ENCODE measurements at places on chromosomes 6 and 20. TPM values are rescaled to one million over a fixed set of nuclear protein-coding genes. Genes with fewer than 3 reads are reported as not detected.

Gene PPP1R16B
- total RNA-seq = 7.7 TPM

Gene ZSCAN31
- 11.4 TPM for total RNA-seq

Gene JPH2
- 93.5 TPM for total RNA-seq

Gene KIF13A
- total RNA-seq = 60.5 TPM

Gene GNRH2
- not detected for total RNA-seq

Gene ALDH5A1
- 18.1 TPM for total RNA-seq

Gene CGA
- total RNA-seq = 1.2 TPM

Gene SIRPB1
- 0.58 TPM for total RNA-seq

Gene BCL2L1
- 45.1 TPM for total RNA-seq

DNA sequence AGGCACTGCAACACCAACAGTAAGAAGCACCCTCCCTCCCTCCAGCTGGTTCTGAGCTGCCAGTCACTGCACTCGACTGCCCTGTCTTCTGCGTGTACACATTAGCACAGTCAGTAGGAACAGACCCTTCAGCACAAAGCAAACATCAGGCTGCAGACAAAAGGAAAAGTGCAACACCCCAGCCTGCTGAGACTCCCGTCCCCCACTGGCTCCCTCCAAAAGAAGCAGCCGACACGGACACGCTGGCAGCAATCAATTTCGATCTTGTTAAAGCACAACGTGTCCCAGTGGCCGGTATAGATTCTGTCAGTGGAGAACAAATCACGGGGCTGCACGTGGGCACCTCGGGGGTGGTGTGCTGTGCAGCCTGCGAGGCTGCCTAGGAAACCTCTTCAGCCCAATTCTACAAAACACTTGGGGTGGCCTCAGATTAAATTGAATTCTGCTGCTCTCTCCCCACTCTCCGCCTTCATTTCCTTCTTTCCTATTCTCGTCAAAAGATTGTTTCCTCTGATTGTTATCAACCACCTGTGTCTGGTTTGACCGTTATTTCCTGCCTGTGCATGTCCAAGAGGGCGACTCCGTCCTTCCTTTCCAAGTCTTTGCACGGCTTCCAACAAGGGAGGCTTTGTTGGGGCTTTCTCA lies 38.7 kb downstream of the TRAF3IP2 start:
- no peak for DNase-seq

DNA sequence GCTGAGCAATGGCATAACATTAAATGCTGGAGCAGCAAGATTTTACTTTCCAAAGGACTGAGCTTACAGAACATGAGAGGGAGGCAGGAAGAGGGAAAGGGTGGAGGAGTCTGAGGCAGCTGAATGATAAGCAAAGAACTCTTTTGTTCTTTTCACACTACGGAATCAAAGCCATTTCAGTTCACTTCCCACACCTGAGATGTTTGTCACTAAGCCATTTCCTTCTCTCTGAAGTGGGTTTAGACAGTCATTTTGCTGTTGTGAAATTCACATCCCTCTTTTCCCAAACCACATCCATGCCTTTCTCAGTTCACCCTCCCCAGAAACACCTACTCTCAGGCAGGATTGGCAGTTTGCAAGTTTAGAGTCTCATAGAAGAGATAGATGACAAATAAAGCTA lies 267.9 kb downstream of the ADGRG6 start:
- no peak for DNase-seq

GRCh38 chr20:41111578-41111951 lies 25.8 kb upstream of the PLCG1 start:
- no peak for DNase-seq

DNA sequence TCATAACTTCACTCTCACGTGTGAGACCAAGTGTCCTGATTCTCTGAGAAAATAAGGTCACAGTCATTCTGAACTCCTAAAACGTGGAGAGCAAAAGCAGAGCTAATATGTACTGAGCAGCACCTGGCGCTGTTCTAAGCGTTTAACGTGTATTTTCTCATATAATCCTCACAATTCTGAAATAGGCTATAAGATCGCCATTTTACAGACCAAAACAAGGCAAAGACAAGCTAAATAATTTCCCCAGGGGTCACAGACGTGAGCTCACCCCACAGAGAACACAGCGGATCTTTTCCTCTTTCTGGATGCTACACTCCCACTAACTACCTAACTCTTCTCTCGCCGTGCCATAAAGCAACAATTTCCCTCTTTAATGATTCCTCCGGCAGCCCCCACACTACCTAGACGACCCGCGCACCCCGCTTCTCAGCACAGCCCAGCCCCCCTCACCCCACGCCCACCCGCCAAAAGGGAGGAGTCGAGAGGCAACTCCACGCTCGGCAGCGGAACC lies 636 bp downstream of the SUPT3H start:
- peak; percentile 88 for DNase-seq

- no peak for DNase-seq
These were observed 45.6 kb downstream of the TAF8 start for GRCh38 chr6:42095776-42096541.

GRCh38 chr6:19231878-19232561 lies 605.1 kb upstream of the ID4 start:
- no peak for DNase-seq

DNA sequence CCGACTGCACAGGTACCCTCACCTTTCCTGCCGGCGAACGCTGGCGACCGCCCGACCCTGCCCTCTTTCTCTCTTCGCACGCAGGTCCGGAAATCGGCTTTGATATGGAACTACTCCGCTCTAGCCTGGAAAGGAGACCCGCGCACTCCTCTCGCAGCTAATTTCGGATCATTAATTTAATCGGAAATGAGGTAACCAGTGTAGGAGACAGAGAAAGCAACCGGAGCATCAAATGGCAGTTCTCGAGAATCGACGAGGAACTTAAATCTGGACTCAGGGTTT lies 949 bp upstream of the ATXN1 start:
- DNase-seq = no peak

DNA sequence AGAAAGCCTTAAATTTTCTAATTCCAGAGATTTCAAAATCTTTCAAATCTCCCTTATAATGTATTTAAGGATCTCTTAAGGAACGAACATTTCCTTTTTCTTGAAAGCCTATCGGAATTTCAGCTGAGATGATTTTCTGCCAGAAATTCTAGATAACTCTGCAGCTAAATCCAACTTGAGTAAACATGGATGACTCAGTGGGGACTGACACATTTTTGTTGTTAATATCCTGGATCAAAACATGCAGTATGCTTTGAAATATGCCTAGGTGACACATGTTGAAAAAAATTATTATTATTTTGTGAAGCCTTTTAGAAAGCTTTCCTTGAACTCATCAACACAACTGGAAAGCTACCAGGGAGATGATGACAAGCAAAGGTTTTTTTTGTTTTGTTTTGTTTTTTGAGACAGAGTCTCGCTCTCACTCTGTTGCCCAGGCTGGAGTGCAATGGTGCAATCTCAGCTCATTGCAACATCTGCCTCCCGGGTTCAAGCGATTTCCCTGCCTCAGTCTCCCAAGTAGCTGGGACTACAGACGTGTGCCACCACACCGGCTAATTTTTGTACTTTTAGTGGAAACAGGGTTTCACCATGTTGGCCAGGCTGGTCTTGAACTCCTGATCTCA lies 140.1 kb upstream of the SNX9 start:
- no peak for DNase-seq

- DNase-seq = no peak
These were observed 419.6 kb upstream of the MARCKS start for GRCh38 chr6:113437566-113437965.

GRCh38 chr6:74931558-74931957 lies 274.3 kb downstream of the COL12A1 start:
- DNase-seq = no peak

GRCh38 chr20:17940224-17940971 lies 28.2 kb downstream of the SNX5 start:
- no peak for DNase-seq

- DNase-seq = no peak
These were observed 43.8 kb upstream of the GPR6 start for GRCh38 chr6:109934293-109934692.

GRCh38 chr6:69489970-69490369 lies 306.8 kb downstream of the LMBRD1 start:
- no peak for DNase-seq

DNA sequence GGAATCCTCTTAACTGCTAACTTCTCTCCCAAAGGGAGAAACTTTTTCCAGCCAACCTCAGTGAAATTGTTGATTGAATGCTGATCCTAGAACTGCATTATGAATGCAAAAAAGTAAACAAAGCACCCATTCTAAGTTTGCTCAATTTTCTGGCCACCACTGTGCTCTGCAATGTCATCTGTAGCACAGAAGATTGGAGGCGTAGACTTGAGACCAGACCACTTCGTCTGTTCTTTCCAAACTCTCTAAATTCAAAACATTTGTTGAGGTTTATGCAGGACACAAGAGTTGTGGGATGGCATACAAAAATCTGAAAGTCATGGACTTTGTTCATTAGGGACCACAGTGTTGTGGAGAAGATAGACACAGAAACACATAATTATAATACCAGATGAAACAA lies 11.1 kb upstream of the TSPYL1 start:
- DNase-seq = no peak

DNA sequence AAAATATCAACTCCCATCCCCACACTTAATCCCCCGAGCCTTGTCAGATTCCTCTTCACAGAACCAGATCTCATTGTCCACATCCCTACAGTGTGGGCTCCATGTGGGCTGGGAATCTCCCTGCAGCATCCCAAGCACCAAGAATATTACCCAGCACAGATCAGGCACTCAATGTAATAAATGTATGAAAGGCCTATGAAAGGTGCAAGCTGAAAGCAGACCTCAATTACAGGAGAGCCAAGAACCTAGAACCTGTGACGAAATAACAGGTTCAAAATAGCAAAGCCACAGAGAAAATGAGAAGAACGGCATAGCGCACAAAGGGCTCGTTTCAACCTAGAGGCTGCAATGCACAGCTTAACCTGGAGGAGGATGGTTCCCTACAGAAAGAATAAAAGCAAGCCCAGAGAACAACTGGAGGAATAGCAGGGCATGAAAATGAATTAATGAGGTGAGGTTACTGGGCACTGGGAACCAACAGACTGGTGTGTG lies 3.1 kb downstream of the SLC23A2 start:
- DNase-seq = no peak

DNA sequence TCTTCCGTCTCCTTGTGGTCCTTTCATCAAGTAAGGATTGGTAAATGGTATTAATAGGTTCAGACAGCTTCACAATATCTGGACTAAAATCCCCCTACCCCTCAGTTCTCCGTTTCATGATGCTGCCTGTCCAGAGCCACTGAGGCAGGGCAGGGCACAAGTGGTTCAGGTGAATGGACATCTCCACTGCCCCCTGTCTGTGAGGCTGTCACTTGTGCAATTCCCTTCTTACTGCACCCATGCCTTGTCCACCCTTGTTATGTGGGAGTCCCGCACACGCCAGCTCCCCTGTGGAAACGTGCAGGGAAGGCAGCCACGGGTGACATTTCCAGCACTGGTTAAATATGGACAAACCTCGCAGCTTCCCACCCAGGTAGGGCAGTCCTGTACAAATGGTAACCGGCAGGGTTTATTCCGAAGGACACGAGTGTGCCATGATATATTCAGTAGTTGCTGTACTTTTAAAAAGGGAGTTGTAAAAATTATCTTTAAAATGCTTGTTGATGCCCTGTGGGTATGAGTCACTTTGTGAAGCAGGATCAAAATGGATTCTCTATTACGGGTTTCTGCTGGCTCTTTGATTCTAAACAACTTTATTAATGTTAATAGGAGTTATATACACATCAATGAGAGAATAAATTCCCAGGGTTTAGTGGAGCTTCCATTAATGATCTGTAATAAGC lies 73.5 kb downstream of the FYN start:
- DNase-seq = no peak

- no peak for DNase-seq
These were observed 8.4 kb downstream of the RAB5IF start for GRCh38 chr20:36613974-36614373.

All from left cardiac atrium (tissue), 4 donors.